Activated naive CD8-positive, alpha-beta T cell treated with anti-CD3 and anti-CD28 coated beads, Interleukin-2, amount 10 ng/mL, durations not matched to agents 7 days and 5 days (primary cell): ENCODE measurements at places on chromosomes 16 and 17. TPM values are rescaled to one million over a fixed set of nuclear protein-coding genes. Genes with fewer than 3 reads are reported as not detected.

DNA sequence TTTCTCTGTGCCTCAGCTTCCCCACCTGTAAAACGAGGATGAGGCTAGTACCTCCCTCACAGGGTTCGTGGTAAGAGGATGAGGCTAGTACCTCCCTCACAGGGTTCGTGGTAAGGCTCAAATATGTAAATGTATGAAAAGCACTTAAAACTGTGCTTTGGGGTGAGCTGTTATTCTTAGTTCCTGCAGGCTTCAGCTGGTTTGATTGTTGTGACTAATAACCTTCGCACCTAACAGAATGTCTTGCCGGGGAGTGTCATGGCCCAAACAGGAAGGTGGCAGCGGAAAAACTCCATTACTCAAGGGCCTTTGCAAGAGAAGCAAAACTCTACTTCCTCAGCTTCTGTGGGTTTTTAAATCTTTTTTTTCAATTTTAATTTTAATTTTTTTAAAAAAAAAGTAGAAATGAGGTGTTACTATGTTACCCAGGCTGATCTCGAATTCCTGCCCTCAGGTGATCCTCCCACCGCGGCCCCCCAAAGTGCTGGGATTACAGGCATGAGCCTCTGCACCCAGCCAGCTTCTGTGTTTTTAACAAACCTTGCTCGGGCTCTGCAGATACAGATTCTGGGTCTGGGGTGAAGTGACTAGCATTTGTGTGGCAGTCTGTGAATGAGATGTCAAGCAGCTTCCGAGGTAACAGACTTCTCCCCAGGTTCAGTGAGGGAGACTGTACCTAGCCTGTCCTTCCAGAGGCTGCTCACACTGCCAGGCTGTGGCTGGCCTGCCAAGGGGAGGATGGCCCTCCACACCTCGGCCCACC is 103.0 kb downstream of the RAB11FIP4 start:
- peak overlapping the region; percentile 73 for H3K4me3 ChIP-seq
- H3K4me1 ChIP-seq, result peaks cover 70% of the 10 kb centered on the region
- peaks cover 2% of the 10 kb centered on the region for H3K36me3 ChIP-seq
- H3K27me3 ChIP-seq, result no peaks in the 10 kb centered on the region

- H3K36me3 ChIP-seq, result peaks cover 39% of the 10 kb centered on the region
- no peak overlapping the region for H3K27ac ChIP-seq
- DNase-seq, result no peak
- no peaks in the 10 kb centered on the region for H3K27me3 ChIP-seq
- H3K4me3 ChIP-seq, result no peak overlapping the region
- peaks cover 3% of the 10 kb centered on the region for H3K4me1 ChIP-seq
Observed at GRCh38 chr17:1882836-1883235, 53.0 kb downstream of the RPA1 start.

The ATP6V0C gene
- total RNA-seq, result 117 TPM

The CCDC137 gene
- total RNA-seq, result 32.0 TPM

The PPP1R27 gene
- total RNA-seq, result not detected
